Central memory CD8-positive, alpha-beta T cell (primary cell): ENCODE measurements at places on chromosomes 1 and 21.
A peak's percentile ranks its signal among the peaks of the same experiment; 100 is the strongest.

DNA sequence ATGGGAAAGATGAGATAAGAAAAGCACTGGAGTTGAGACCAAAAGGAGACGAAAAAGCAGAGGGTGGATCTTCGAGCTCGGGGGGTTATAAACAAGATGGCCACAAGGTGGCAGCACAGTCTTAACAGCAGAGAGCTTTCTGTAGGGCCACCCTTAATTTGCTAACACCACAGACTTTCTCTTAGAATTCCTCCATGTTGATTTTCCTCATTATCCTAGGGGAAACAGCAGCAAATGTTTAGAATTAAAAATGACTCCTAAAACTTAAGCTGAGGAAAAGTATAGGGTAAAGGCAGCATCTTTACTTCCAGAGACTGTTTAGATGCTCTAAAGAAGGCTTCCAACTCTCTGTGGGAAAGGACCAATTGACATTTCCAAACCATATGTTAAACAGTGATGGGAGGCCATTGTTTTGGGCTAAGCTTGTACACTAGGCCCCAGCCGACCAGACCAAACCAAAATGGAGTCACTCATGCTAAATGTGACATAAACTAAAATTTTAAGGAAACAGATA is 2.5 kb upstream of the APOBEC4 start:
- peaks cover 7% of the 10 kb centered on the region for H3K27me3 ChIP-seq
- H3K4me1 ChIP-seq = peaks cover 25% of the 10 kb centered on the region
- H3K36me3 ChIP-seq = peaks cover 6% of the 10 kb centered on the region
- DNase-seq = peak; percentile 65

GRCh38 chr1:58997637-58998036 is 213.8 kb upstream of the JUN start:
- H3K4me1 ChIP-seq = peaks cover 6% of the 10 kb centered on the region
- H3K27ac ChIP-seq = no peak overlapping the region

- peaks cover 29% of the 10 kb centered on the region for H3K36me3 ChIP-seq
- no peaks in the 10 kb centered on the region for H3K27me3 ChIP-seq
- DNase-seq = no peak
Observed at GRCh38 chr1:36279110-36279788, 26.9 kb upstream of the SH3D21 start.

DNA sequence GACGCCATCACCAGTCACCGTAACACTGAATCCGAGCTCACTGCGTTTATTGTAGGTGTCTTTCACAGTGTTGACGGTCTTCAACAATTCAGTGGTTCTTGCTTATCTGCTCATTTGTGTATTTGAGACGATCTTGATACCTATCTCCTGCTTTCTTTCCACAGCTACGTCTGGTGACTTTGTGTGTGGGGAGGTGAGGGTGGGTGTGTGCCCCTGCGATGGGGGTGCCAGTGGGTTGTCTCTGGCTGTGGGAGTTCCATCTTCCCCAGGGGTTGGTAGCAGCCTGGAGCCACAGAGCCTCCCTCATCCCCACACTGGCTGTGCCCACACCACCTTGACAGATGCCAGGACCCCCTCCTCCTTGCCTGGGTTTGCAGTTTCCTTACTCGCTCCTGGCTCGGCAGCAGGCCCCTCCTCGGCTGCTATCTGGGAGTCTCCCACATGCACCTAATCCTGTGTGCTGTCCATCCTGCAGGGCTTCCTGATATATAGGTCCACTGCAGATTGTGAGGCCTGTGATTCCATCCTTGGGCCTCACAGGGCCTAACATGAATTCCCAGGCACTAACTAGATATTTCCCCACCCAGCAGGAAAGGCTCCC is 6.3 kb upstream of the PARP1 start:
- H3K27me3 ChIP-seq = no peaks in the 10 kb centered on the region
- H3K4me1 ChIP-seq = peaks cover 23% of the 10 kb centered on the region
- no peaks in the 10 kb centered on the region for H3K36me3 ChIP-seq
- no peak for DNase-seq
- H3K27ac ChIP-seq = no peak overlapping the region

DNA sequence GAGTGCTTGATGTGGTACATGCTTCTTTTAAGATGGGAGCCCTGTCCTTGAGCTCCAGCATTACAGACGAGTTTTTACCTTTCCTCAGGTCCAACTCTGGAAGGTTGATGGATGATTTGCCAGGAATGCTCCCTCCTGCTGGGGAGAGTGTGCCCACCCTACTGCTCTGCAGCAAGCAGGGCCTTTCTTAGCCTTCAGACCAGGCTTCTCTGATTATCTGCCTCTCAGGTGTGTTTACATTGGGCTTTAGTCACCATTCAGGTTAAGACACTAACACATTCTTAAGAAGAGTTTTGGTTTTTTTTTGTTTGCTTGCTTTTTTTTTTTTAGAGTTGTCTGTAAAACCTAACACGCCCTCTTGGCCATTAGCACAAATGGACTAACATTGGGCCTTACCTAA is 301.8 kb downstream of the KCNT2 start:
- no peaks in the 10 kb centered on the region for H3K36me3 ChIP-seq
- no peak for DNase-seq
- H3K4me1 ChIP-seq = no peaks in the 10 kb centered on the region
- no peak overlapping the region for H3K4me3 ChIP-seq
- H3K27ac ChIP-seq = no peak overlapping the region

GRCh38 chr1:225811622-225812487 is 1.9 kb downstream of the EPHX1 start:
- H3K27me3 ChIP-seq = no peaks in the 10 kb centered on the region
- H3K27ac ChIP-seq = no peak overlapping the region
- DNase-seq = no peak
- no peak overlapping the region for H3K4me3 ChIP-seq

- no peaks in the 10 kb centered on the region for H3K36me3 ChIP-seq
- H3K27me3 ChIP-seq = peaks cover 47% of the 10 kb centered on the region
- no peak overlapping the region for H3K27ac ChIP-seq
- no peak for DNase-seq
- no peak overlapping the region for H3K4me3 ChIP-seq
- H3K4me1 ChIP-seq = no peaks in the 10 kb centered on the region
Observed at GRCh38 chr1:29864431-29865022, 628.2 kb downstream of the PTPRU start.

DNA sequence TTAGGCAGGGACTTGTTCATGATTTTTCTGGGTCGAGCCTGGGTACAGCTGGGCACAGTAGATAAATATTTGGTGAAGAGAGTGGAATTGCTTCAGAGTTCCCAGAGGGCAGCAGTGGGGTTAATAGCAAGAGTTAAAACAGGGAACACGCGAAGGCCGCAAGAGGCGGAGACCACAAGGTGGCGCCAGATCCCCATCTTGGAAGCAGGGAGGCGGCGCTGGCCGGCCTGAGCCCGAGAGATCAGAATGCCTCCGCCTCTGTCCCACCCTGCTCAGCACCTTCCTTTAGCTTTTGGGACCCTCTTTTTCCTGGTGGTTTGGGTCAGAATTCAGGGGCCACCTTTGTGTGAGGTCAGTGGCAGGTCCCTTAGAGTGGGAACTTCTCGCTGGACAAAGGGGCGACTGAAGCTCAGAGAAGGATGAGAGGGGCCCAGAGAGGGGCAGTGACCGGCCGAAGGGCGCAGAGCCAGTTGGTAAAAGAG is 6.5 kb upstream of the PADI2 start:
- DNase-seq = peak; percentile 43
- no peak overlapping the region for H3K27ac ChIP-seq
- H3K27me3 ChIP-seq = peaks cover 39% of the 10 kb centered on the region
- no peaks in the 10 kb centered on the region for H3K36me3 ChIP-seq
- peaks cover 5% of the 10 kb centered on the region for H3K4me1 ChIP-seq
- H3K4me3 ChIP-seq = no peak overlapping the region

DNA sequence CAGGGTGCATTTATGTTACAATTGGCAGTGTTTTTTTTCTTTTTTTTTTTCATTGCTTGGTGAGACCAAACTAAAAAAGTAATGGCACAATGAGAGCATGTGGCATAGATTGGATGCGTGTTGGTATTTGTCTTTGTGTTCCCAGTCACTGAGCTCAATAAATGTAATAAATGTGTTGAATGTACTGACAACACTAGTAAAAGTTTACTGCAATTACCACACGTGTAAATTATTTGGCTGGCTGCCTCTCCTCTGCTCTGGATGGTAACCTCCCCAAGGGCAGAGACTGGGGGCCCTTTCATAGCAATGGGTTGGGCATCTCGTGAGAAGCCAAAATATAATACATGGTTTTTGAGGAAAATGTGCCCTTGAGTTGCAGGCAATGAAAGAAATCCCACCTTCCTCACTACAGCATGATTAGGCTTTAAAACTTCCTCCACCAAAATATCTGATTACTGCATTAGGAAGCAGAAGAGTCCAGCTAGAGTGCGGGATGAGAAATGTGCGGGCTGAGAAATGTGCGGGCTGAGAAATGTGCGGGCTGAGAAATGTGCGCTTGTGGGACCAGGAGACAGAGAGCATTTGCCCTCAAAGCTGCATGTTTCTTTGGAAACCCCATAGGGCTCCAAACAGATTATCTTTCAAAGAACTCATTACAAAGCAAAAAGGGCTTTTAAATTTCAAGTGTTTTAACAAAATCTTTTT is 58.5 kb downstream of the CDC7 start:
- no peaks in the 10 kb centered on the region for H3K27me3 ChIP-seq
- peaks cover 74% of the 10 kb centered on the region for H3K4me1 ChIP-seq
- peaks cover 10% of the 10 kb centered on the region for H3K36me3 ChIP-seq
- peak overlapping the region; percentile 97 for H3K27ac ChIP-seq
- DNase-seq = no peak

DNA sequence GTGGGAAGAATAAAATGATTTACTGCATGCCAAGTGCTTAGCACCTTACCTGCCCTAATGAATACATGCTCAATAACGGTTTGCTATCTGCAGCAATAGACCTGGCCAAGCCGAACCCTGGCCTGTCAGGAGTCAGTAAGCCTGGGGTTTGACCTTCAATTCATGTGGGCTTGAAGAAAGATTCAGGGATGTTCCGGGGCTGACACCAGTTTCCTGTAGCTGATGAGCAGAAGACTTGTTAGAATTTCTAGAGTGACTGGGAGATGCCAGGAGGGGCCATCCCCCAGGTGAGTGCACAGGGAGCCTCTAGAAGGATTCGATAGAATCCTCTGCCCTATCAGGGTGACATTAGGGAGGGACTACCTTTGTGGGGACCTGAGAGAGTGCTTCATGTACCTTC is 210.9 kb downstream of the HIVEP3 start:
- no peak overlapping the region for H3K27ac ChIP-seq
- H3K4me1 ChIP-seq = peaks cover 9% of the 10 kb centered on the region
- H3K4me3 ChIP-seq = no peak overlapping the region
- H3K27me3 ChIP-seq = no peaks in the 10 kb centered on the region
- no peaks in the 10 kb centered on the region for H3K36me3 ChIP-seq

DNA sequence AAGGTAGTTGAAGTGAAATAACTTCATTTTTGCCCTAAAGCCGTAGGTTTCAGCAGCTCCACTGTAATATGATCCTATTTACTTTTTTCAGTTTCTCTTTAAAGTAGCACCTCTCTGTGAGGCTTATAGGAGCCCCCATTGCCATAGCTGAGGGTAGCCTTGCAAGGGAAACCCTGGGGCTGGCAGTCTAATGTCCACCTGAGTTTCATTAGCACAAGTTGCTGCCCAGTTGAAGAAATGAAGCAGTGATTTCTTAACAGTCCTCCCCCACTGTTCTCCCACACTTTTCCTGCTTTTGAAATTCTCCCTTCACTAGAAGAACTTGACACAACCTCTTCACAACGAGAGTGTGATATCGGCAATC is 1.5 kb downstream of the HMCN1 start:
- H3K27ac ChIP-seq = no peak overlapping the region
- H3K27me3 ChIP-seq = peaks cover 90% of the 10 kb centered on the region
- H3K4me1 ChIP-seq = peaks cover 18% of the 10 kb centered on the region
- peaks cover 5% of the 10 kb centered on the region for H3K36me3 ChIP-seq
- no peak overlapping the region for H3K4me3 ChIP-seq

GRCh38 chr1:163320891-163321290 is 863 bp upstream of the NUF2 start:
- peak overlapping the region; percentile 87 for H3K4me3 ChIP-seq
- H3K27me3 ChIP-seq = no peaks in the 10 kb centered on the region
- peaks cover 23% of the 10 kb centered on the region for H3K4me1 ChIP-seq
- peaks cover 12% of the 10 kb centered on the region for H3K36me3 ChIP-seq

- peaks cover 73% of the 10 kb centered on the region for H3K27me3 ChIP-seq
- no peaks in the 10 kb centered on the region for H3K4me1 ChIP-seq
- H3K4me3 ChIP-seq = no peak overlapping the region
- no peak overlapping the region for H3K27ac ChIP-seq
- no peak for DNase-seq
- H3K36me3 ChIP-seq = no peaks in the 10 kb centered on the region
Observed at GRCh38 chr1:13990939-13991338, 291.0 kb downstream of the PRDM2 start.

DNA sequence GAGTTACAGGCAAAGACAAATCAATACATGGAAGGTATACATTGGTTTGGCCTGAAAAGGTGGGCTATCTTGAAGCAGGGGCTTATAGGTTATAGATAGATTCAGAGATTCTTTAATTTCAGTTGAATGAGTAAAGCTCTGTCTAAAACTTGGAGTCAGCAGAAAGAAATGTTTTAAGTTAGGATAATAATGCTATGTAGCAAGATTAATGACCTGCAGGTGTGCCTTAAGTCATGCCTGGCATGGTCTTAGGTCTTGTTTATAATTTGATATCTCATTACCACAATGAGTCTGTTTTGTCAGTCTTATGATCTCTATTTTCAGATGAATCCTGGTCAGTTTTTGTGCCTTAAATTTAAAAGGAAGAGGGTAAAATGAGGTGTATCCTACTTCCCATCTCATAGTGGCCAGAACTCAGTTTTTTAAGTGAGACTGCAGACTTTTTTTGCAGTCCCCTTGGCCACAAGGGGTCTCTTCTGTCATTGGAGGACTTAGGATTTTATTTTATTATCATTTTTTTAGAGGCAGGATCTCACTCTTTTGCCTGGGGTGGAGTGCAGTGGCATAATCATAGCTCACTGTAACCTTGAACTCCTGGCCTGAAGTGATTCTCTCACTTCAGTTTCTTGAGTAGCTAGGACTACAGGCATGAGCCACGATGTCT is 21.3 kb upstream of the PGBD2 start:
- no peak for DNase-seq
- no peaks in the 10 kb centered on the region for H3K36me3 ChIP-seq
- no peaks in the 10 kb centered on the region for H3K27me3 ChIP-seq
- H3K27ac ChIP-seq = no peak overlapping the region
